KG1 (cell line): ENCODE measurements at places on chromosomes 2 and 18.

DNA sequence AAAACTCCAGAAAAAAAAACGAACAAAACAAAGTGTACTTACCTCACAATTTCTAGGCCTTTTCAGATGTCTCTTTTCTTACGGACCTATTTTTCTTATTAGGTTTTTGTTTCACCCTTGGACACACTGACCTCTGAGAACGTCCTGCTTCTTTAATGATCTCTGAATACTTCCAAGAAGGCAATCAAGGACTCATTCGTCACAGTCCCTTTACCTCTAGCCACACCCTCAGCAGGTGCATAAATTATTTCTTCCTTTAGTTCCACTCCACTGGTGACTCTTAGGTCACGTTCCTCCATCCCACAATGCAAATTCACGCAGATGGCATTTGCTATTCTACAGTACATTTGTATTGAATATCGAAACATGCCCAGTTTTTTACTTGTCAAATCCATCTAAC is 21.9 kb downstream of the PELI1 start:
- no peak for DNase-seq

DNA sequence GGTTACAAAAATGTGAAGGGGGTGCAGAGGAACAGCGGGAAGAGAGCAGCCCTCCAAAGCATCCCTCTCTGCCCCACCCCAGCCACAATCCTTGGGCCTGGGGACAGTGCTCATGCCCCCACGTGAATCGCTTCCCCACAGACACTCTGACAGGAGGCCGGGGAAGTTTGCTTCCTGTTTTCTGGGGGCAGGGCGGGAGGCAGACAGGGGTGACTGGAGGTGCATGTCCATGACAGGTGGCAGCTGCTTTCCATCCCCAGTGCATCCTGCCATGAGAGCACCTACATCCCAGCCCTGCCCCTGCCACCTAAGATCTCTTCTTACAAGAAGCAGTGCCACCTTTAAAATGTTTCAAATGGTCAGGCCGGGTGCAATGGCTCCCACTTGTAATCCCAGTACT is 47.2 kb upstream of the UBE2F start:
- DNase-seq: no peak

DNA sequence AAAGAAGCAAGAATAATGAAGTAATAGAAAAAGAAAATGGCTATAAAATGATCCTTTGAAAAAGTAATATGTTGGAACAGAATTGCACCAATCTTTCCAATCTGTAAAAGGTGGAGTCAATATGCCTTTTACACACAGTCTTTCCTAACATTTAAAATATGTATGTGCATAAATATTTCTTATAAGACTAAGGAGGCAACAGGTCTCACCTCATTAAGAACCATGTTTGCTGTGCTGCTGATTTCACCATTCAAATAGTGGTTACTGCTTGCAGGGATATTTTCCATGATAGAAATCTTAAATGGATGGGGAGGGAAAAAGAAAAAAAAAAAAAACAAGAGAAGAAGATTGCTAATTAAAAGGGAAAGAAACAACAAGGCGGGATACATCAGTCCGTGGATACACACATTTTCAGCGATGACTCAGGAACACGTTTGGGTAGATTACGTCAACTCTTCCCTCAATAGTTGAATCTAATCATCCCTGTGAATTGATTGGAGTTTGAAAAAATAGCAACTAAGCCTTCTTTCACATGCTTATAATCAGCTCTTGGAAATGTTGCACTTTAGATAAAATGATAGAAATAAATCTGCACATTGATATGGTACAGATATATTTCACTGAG is 2133.9 kb upstream of the CELF4 start:
- DNase-seq: no peak

- DNase-seq: no peak
Measured at GRCh38 chr18:58054041-58054781, 10.2 kb downstream of the NEDD4L start.

DNA sequence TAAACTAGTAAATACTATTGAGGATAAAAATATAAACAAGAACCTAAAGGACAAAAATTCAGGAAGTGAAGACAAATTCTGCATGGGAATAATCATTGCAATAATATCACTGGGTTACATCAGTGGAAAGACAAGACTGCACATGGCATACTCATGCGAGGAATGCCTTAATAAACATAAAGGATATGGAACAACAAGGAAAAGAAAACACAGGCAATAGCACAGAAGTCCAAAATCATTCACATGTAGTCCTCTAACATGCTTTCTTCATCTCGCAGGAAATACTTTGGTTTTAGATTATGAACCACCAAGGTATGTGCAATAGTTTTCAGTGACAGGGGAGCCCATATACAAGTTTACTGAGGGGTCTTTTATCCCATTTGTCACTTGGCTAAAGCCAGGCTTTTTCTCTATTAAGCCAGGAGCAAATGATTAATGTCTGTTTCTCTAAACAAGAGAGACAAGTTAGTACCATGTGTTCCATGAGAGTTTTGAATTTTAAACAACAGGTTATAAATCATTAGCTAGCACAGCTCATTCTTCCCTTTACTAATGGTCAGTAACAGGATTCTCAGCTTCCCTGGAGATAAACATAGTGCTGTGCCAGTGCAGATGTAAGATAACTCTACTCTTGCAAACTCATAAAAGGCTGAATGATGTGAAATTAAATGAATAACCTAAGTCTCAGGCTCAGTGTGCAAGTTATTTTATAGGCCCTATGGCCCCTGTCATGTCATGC is 353.6 kb upstream of the FSIP2 start:
- DNase-seq: no peak

DNA sequence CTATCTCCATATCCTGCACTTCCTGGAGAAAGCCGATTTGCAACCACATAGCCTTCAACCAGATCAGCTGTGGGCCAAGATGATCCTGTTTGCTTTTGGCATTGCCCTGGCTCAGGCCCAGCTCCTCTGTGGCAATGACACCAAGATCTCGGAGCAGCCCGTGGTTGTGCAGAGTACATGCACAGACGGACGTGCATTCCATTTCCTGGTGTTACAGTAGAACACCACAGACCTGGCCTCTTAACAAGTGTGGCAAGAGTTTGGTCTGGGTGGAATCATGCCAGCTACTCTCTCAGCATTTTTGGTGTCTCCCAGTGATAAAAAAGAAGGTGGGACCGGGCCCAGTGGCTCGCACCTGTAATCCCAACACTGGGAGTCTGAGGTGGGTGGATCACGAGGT is 20.0 kb downstream of the MALT1 start:
- DNase-seq: no peak

- peak; percentile 71 for DNase-seq
Measured at GRCh38 chr2:37892436-37893114, 32.5 kb upstream of the RMDN2 start.

DNA sequence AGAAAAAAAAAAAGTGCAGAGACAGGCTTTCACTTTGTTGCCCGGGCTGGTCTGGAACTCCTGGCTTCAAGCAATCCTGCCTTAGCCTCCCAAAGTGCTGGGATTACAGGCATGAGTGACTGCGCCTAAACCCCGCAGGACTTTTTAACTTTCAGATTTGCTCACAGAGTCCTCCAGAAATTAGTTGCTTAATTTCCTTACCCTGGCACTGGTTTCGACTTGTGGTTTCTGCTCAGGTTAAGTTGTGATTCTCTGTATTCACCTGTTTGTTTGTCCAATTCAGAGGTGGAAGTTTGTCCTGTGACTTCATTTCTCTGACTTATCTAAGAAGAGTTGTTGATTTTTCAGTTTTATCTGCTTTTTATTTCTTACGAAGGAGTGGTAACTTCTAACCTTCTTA is 238.1 kb downstream of the TMEM182 start:
- DNase-seq: no peak

DNA sequence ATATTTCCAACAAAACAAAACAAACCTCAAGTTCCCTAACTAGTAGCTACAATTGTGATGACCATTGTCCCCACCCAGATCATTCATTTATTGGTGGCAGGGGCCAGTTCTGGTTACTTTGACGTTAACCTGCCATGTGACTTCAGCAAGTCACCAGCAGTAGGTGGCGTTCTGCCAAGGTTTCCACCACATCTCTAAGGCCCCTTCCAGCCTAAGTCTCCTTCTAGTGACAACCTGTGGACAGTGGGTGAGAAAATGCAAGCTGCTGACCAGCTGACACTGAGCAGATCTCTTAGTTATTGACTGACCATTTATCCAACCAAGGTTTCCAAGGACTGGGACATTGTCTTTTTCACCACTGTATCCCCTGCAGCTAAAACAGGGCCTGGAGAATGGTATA is 98.4 kb downstream of the GPR39 start:
- no peak for DNase-seq

DNA sequence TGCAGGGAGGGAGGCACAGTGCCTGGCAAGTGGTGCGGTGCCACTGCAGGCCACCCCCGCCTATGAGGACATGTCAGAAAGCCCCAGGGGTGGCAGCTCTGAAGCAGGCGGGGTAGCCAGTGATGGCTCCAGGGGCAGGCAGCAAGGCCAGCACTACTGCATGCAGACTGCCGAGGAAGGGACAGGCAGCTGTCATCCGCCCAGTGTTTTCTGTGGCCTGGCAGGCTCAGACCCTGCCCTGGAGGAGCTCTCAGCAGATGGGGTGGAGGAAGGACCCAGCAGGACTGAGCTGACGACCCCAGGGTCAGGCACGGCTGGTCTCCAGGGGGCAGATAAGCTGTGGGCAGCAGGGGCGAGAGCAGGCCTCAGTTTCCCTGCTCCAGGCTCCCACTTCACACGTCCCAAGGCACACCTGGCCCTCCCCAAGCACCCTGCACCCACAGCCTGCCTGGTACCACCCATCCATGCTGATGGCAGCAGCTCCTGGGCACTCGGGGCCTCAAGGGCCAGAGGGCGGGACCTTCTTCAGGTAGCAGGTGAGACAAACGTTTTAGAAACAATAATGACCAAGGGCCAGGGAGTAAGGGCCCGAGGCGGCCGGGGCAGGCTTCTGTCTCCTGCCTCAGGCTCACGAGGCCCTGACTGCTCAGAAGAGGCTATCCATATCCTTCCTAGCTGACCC is 48.5 kb downstream of the HS6ST1 start:
- no peak for DNase-seq

GRCh38 chr2:222939979-222940378 is 79.1 kb downstream of the ACSL3 start:
- DNase-seq: no peak

- no peak for DNase-seq
Measured at GRCh38 chr2:113196839-113197238, 23.1 kb downstream of the PSD4 start.

DNA sequence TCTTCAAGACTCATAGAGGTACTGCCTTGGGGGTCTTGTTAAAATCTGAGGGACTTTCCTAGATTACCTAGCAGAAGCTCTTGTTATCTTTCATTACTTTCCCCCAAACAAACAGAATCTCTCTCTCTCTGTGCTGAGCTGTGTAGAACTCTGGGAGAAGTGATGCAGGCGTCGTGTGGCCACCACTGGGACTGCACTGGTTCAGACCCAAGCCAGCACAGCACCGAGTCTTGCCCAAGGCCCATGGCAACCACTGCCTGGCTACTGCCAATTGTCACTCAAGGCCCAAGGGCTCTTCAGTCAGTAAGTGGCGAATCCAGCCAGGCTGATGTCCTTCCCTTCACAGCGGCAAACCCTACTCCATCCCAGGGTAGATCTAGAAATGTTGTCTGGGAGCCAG is 28.6 kb downstream of the PPP1R1C start:
- no peak for DNase-seq

- no peak for DNase-seq
Measured at GRCh38 chr2:208807756-208808155, 401.2 kb downstream of the PTH2R start.

GRCh38 chr2:106596844-106597243 is 109.7 kb downstream of the CD8B2 start:
- DNase-seq: no peak

DNA sequence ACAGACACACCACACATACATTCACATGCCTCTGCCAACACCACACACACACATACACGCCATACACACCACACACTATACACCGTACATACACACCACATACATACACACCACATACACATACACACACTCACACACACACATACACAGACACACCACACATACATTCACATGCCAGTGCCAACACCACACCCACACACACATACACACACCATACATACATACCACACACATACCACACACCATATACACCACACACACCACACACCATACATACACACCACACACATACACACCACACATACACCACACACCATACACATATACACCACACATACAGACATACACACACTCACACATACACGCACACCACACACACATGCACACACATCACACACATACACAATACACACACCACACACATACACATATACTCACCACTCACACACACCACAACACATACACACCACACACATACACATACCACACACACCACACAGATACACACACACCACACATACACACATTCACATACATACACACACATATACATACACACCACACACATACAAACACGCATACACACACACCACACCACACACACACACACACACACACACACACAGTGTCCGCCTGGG is 37.2 kb downstream of the MCFD2 start:
- DNase-seq: no peak

GRCh38 chr2:201433394-201433995 is 17.8 kb downstream of the TRAK2 start:
- no peak for DNase-seq

- DNase-seq: no peak
Measured at GRCh38 chr2:18829976-18830375, 240.6 kb upstream of the NT5C1B start.

- DNase-seq: no peak
Measured at GRCh38 chr2:85191157-85191556, 58.0 kb downstream of the TCF7L1 start.

DNA sequence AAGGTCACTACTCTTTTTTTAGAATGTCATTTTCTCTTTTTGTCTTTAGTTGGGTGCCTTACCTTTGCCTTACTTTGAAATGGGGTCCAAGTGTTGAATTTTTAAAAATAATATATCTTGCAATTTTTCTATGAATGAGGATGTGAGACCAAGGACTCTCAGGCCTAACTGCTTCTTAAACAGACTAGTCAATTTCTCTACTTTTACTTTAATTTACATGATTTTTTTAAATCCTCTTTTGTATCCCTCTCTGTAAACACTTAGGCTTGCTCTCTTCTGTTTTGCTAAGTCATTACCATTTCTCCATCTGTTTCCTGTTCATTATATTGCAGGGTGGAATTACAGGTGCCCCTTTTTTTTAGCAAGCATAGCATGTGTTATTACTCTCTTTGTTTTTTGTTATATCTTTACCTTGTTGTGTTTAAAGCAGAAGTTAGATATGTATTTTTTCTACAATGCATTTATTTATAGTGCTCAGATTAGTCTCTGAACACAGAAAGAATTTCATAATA is 261.8 kb downstream of the SPAG16 start:
- DNase-seq: no peak

DNA sequence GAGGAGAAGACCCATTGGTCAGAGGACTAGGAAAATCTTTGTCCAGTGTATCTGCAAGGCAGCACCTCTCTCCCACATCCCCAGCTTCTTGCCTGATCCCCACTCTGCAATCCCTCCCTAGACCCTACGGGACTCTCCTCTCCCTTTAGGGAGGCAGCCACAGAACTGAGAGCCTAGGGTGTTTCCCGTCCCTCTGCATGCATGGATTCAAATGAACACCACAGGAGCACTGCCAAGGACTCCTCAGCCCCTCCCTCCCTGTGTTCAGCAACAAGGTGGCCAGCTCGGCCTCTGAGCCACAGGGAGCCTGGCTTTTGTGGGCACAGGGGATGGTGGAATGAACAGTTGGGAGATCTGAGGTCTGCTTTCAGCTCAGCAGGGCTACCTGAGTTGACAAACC is 117.1 kb downstream of the TXNL1 start:
- DNase-seq: no peak
